Stimulated activated CD4-positive, alpha-beta T cell treated with anti-CD3 and anti-CD28 coated beads, Interleukin-12 subunit alpha, Interleukin-12 subunit beta, amount 100 ng/mL, for 24 hours (primary cell): ENCODE measurements at places on chromosomes 1 and 21.

DNA sequence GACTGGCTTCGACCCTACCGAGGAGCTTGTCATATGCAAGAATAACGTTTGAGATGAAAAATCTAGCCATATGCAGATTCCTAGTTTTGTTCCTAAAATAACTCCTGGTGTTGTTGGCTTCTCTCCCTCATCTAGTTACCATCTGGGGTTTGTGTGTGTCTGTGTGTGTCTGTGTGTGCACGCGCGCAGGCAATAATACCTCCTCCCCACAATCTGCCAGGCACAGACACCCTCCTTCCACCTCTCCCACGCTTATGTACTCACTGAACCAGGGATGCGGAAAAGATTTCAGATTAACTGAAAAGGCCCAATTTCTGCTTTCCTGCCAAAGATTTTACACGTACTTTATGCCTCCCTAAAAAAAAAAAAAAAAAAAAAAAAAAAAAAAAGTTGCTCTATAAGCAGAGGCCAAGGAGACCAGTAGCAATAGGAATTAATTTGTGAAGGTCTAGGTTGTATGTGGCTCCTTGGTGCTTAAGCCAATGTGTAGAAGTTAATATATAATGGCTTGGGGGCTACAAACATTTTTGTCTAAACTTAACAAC lies 452.7 kb downstream of the NUF2 start:
- DNase-seq = no peak

DNA sequence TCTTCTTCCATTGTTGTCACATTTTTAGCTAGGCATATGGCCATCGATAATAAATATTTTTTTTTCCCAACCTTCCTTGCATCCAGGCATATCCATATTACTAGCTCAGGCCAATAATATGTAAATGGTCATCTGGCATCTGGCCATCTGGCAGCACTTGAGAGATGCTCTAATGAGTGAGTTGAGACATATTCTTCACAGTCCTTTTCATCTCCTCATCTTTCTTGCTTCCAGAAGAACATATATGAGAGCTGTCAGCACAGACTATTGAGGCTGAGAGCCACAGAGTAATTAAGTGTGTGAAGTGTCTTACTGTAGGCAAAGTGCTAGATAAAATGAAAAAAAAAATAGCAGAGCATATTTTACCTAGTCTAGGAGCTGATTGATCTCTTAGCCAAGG lies 628.4 kb upstream of the TMPRSS15 start:
- no peak for DNase-seq

GRCh38 chr1:212498283-212499040 lies 65.7 kb downstream of the NENF start:
- DNase-seq = no peak

- DNase-seq = no peak
Measured at GRCh38 chr21:14751011-14751410, 204.9 kb upstream of the SAMSN1 start.

DNA sequence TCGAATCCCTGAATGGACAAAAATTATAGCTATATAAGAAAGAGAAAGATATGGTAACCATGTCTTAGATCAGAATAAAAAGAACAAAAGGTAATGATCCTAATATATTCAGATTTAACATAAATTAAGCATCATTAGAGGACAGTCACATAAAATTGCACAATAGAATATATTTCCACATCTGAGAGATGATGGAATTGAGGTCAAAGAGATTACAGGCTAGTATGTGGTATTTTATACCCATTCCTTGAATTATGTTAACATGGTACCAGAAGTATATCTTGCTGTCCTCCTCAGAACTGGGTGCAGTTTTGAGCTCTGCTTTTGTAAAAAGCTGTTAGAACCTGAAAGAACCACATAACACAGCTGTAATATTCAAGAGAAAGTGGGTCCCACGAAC lies 245.6 kb upstream of the HOOK1 start:
- no peak for DNase-seq

DNA sequence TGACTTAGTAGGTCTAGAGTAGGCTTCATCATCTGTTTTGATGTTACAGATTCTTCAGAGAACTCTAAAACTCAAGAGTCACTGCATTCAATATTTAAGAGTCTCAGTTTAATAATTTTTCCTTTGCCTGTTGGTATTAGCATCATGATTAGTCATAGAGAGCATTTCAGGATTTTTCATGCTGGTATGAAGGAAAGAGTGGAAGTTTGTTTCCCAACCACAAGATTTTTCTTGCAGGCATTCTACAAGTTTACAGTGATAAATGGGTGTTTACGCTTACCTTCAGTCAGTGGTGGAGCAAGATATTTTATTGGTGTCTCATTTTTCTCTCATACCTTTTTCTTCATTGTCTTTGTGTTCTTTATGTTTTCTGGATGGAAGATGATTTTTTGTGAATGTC lies 58.4 kb upstream of the MYOCOS start:
- no peak for DNase-seq

DNA sequence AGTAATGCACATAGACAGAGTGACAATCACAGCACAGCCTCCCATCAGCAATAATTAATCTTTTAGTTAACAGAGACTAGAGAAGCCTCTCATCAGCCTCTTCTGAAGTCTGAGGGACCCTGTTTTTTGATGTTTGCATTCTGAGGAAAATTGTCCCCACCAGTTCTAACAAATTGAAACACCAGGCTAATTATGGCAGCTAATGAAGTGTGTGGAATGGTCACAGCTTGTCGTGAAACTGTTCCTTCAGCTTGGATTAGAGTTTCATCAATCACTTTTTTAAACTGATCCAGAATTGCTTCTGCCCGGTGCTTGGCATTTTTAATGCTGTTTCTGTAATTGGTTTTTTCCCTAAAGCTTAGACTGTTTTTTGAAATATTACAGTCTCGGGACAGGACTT lies 208.0 kb downstream of the SPATA17 start:
- DNase-seq = no peak

GRCh38 chr1:40914927-40915569 lies 52.9 kb upstream of the CITED4 start:
- DNase-seq = no peak

DNA sequence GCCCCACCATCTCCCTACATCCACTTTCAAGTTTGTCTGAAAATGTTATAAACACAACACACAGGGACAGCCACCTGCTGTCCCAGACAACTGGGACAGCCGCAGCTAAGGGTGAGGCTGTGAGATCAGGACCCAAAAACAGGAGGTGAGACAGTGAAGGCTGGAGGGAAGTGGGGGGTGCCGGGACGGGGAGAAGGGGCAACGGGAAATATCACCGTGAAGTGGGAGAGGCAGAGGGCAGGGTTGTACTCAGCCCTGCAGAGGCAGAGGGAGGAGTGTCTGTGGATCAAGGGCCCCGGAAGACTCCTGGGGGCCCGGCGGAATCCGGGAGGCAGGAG lies 114.4 kb downstream of the CASZ1 start:
- no peak for DNase-seq

DNA sequence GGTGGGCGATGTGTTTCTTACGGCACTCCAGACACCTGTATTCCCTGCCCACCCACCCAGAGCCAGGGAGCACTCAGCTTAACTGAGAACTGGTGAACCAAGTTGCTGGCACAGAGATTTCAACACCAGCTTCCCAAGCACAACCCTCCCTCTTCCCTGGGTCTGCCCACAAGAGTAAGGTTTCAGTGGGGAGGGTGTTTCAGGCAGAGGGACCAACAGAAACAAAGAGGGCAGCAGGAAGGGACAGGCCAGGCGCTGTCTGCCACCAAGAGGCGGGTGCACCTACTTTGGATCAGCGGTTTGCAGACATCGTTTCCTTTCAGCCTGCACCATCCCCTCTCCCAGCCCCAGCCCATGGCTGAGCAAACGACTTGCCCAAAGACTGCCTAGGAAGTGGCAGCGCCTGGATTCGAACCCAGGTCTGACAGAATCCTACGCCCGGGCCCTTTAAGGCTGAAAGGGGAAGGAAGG lies 21.9 kb upstream of the ALDH4A1 start:
- DNase-seq = no peak

- no peak for DNase-seq
Measured at GRCh38 chr1:32684167-32684811, 18.3 kb downstream of the SYNC start.

GRCh38 chr1:246608616-246609376 lies 42.5 kb downstream of the CNST start:
- peak; percentile 17 for DNase-seq

DNA sequence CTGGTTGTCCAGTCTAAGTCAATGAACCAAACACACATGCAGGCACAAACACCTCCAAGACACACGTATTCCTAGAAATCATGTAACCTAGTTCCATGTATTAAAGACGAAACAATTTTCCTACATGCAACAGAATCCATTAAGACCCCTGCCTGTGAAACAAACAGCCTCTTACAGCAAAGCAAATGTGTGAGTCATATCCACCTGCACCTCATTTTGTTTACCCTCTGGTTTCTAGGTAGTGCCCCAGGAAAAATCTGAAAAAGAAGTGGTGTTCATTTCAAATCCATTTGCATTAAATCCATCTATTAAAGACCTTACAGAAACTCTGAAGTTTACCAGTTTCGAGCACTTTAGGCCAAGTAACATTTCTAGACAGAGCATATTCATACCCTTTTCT lies 74.1 kb downstream of the VCAM1 start:
- DNase-seq = no peak

GRCh38 chr1:179554427-179554826 lies 21.3 kb downstream of the NPHS2 start:
- no peak for DNase-seq

DNA sequence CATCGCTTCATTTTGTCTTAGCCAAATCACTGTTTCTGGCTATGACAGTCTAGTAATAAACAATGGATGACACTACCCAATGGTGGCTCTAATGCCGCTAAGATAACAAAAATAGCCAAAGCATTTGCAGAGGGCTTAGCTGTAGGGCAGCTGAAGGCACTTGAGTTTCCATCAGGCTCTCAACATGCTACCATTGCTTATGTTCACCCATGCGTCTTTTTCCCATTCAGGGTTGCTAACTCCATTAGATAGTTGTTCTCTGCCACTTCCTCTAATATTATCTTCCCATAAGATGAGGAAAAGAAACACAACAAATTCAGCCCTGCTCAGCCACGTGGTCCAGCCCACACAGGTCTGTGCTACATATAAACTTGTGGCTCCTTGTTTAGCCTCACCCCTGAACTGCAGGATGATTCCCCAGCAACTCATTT lies 159.6 kb downstream of the TOMM20 start:
- no peak for DNase-seq

DNA sequence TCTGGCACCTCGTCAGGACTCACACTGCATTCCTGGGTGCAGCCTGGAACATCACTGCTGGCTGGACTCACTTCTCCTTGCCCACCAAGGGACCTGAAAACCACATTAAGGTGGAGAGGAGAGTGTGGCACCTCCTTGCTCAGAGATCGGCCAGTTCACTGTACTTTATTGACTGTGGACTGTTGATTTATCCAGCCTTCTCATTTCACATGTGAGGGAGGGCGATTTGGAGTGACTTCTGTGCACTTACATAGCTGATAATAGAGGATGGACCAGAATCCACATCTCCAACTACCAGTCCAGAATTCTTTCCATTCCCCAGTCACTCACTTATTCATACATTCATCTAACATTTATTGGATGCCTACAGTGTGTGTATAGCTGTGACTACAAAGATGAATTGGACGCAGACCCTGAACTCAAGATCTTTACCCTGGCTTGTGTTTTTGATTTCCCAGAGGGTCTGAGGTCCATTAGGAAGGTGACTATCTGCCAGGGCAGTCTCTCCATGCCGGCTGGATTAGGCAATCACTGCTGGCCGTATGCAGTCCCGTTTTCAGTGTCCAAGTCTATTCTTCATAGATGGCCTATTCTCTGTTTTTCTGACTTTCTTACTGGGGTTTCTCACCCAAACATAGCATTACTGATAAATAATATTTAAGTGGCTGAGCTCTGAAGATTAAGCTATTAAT lies 233.5 kb upstream of the SGIP1 start:
- DNase-seq = no peak

- DNase-seq = no peak
Measured at GRCh38 chr1:88357729-88358128, 326.3 kb upstream of the PKN2 start.

DNA sequence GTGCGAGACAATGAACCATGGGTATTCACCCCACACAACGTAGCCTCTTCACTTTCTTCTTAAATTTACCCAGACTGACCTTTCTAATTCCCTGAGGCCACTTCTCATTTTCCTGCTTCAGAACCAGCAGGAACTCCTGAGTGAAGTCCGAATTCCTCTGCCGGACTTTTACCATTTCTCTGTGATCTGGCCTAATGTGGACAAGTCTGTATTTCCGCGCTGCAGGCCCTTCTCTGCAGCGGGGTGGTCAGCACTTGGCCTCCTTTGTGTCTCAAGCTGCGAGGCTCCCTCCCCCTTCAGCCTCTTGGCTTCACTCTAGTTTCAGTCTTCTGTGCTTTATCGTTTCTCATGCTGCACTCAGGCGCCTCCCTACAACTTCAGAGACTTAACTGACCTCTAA lies 9.4 kb upstream of the CTBS start:
- no peak for DNase-seq

- DNase-seq = no peak
Measured at GRCh38 chr1:100627054-100627716, 89.2 kb downstream of the GPR88 start.

GRCh38 chr1:224525411-224526040 lies 90.6 kb upstream of the CNIH3 start:
- DNase-seq = no peak

DNA sequence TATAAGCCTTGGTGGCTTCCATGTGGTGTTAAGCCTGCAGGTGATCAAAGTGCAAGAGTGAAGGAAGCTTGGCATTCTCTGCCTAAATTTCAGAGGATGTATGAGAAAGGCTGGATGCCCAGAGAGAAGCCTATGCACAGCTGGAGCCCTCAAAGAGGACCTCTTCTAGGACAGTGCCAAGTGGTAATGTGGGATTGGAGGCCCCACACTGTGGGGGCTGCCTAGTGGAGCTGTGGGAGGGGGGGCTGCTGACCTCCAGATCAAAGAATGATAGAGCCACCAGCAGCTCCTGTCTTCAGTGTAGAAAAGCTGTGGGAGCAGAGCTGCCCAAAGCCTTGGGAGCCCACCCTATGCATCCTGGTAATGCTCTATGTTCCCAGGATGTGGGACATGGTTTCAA lies 1512.7 kb upstream of the TPTE start:
- DNase-seq = no peak

- DNase-seq = no peak
Measured at GRCh38 chr1:65006806-65007205, 40.5 kb upstream of the JAK1 start.

GRCh38 chr1:227759341-227760300 lies 24.4 kb downstream of the SNAP47 start:
- DNase-seq = no peak

DNA sequence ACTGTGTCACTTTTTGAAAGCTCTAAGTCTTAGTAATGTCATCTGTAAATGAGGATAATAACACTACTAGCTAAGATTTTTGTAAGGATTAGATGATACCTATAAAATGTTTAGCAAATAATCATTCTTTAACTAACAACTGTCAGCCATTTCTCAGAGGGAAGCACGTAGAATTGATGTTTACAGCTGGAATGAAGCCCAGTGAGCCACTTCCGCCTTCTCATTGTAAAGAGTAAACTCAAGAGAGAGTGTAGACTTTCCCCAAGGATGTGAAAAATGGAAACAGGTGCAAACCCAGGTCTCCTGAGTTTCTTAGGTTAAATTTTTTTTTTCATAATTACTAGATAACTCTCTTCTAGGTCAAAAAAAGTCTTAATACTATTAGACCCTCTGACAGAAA lies 4.9 kb downstream of the GREM2 start:
- no peak for DNase-seq

GRCh38 chr1:23525558-23526250 lies 5.3 kb downstream of the E2F2 start:
- DNase-seq = no peak
